GM12891 (cell line): ENCODE measurements at places on chromosomes 2 and 18.

DNA sequence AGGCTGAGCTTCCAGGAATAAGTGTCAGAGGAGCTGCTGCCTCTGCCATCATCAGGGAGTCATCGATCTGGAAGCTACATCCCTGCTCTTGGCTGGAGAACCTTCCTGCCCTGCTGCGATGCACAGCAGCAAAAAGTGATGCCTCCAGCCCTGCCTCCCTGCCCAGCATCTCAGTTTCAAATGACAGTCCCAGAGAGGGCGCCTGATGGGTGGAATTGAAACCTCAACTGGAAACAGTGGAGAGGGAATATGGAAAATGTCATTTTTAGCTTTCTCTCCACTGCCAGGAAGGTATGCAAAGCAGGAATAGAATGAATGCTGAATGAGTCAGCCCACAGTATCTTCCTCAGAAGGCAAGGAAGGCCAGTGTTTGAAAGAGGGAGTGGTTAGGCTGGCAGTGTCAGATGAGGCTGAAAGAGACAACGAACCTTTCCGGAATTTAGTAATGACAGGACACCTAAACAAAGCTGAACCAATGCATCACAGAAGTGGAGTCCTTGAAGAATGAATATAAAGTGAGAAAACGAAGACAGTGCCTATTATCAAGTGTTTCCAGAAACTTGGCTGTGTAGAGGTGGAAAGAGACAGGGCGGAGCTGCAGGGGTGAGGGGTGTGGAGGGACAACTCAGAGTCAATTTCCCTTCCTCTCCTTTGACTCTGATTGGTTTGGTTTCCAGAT, 153.9 kb upstream of the NDUFV2 start:
- no peak for DNase-seq

GRCh38 chr2:88897715-88898114, 206.2 kb downstream of the RPIA start:
- DNase-seq, result no peak

GRCh38 chr2:2899826-2900225, 477.8 kb downstream of the EIPR1 start:
- no peak for DNase-seq

GRCh38 chr2:219998714-219999227, 371.3 kb downstream of the SLC4A3 start:
- no peak for DNase-seq
